ENCODE measurements at places on chromosomes 4 and X.

DNA sequence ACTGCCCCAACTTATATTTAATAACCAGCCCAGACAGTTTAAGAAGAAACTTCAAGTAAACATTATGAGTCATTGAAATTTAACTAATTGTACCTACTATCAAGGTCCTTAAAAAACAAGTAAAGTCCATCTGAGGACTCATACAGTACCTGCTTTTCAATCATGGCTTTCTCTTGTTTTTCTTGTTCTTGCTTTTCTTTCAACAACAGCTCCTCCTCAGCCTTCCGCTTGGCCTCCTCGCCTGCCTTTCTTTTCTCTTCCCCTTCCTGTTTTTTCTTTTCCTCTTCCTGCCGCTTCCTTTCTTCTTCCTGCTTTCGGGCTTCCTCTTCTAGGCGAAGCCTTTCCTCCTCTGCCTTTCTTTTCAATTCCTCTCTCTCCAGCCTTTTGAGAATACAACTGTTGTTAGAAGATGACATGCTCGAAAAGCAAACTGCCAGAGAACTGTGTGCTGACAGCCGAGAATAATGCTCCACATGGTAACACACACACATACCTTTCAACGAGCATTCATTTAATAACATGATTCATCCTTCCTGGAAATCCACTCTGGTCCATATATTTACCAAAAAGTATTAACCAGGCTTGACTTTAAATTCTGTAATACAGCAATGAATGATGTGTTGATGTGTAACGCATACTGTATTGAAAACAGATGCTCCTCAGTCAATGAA, 25.2 kb upstream of the BCLAF3 start:
- DNase-seq: no peak

- DNase-seq: no peak
Observed at GRCh38 chrX:105837232-105837631, 14.9 kb downstream of the NRK start.

DNA sequence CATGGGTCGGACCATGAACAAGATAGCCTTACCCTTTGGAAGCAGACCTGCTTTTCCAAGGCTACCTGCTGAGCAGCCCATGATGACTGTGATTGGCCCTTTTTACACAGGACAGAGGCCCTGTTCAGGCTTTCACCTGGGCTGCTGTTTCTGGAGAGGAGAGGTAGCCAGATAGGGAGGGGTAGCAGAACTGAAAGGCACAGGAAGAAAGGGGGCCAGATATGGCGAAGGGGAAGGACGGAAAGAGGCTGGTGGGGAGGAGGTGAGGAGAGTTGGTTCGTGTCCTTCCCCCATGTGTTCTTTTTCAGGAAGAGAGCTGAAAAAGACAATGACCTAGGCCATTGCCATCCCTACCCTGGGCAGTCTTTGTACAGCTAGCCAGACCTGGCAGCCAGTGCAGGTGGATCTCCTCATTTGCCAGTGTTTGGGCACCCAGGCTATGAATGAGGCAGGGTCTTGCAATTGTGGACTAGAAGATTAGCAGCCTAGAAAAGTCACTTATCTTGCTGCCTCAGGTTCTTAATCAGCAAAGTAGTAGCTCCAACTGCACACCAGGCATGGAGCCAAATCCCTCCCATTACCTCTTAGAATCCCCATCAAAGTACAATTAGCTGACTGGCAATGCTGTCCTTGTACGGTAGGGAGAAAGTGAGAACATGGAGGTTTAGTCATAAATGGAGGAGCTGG, 139.6 kb downstream of the AMMECR1 start:
- DNase-seq: no peak

DNA sequence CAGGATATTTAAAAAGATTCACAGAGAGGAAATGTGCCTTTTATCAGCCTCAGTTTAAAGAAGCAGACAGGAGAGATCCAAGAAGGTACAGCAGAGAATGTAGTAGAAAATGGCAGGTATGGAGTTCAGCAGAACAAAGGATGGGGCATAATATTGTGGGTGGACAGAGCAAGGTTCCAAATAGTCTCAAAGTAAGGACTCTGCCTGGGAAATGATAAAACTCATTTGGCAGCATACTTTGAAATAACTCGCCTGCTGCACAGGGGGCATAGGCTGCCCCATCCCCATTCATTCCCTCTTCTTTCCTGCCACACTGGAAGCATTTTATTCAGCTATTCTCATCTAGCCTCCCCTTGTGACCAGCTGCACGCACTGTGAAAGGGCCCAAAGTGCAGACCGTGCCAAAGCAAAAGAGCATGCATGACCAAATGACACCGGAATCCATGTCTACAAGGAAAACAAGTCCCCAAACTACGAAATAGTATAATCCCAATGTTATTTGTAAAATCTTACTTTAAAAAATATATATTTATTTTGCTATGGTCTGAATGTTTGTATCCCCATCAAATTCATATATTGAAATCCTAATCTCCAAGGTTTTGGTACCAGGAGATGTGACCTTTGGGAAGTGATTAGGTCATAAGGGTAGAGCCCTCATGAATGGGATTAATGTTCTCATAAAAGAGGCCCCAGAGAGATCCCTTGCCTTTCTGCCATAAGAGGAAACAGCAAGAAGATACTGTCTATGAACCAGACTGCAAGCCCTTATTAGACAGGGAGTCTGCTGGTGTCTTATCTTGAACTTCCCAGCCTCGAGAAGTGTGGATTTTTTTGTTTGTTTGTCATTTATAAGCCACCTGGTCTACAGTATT, 77.4 kb upstream of the PRSS48 start:
- DNase-seq: no peak

DNA sequence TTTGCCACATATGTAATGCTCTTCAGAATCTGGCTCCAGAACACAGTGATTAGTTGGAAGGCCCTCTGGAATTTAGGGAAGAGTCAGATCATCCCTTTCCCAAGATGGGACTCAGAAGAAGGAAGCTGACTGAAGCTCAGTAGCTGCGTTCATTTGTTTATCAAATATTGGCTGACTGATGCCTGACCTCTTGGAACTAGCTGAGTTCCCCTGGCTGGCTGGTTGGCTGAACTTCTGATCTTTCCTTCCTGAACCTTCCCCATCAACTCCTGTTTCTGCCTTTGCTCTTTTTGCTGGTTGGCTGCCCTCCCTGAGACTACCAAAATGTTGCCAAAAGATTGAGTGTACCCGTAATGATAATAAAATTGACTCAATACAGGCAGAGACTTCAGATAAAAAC, 866.5 kb upstream of the INTU start:
- no peak for DNase-seq

GRCh38 chr4:8439914-8440491, 520 bp downstream of the ACOX3 start:
- DNase-seq: no peak

- no peak for DNase-seq
Observed at GRCh38 chrX:80174925-80175574, 160.5 kb downstream of the TBX22 start.
